ENCODE measurements at places on chromosomes 11 and 22.

- no peak for DNase-seq
Measured at GRCh38 chr22:27239520-27239919, 562.0 kb downstream of the MN1 start.

GRCh38 chr11:87022254-87022653 lies 15.5 kb upstream of the TMEM135 start:
- DNase-seq: no peak

- DNase-seq: no peak
Measured at GRCh38 chr11:65206441-65206841, 24.7 kb downstream of the CAPN1 start.

DNA sequence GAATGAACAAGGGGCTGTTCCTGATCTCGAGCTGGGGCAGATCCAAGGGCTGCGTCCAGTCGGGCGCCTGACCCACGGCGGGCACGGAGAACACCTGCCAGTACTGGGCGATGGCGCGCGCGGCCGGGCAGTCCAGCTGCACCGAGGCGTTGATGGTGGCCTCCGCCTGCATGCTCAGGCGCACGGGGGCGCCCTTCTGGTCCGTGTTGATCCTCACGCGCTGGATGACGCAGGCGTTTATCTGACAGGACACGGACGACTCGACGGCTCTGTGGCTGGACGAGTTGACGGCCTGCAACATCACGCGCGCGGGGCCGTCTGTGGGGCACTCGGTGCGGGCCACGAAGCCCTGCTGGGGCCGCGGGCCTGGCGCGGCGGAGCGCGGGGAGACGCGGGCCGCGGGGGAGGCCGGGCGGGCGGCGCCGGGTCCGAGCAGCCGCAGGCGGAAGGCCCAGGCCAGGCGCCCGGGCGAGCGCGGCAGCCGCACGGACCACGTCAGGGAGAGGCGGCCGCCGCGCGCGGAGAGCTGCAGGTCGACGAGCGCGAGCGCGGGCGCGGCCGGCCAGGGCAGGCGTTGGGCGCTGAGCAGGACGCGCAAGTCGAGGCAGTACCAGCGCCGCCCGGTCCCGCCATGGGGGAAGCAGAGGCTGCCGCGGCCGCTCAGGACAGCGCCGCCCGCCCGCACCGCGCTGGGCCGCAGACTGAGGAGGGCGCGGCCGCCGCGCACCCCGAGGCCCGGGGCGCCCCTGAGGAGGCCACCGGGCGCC lies 511 bp downstream of the PKDREJ start:
- DNase-seq: peak; percentile 74

- no peak for DNase-seq
Measured at GRCh38 chr11:1857064-1857463, 4.2 kb downstream of the LSP1 start.

DNA sequence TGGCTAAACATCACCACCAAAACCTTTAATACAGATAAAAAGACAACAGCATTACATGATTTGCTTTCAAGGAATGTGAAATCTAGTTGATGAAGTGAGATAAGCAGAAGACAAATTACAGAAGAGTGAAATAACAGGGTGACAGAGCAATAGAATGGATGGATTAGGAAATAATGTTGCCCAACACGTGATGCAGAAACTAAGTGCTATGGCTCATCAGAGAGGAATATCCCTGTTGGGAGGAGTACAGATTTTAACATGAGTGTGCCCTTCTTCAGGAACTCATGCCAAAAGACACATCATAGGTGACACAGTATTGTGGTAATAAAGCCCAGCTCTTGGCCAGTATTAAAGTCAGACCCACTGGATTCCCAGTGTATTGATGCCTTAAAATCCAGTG lies 176.6 kb upstream of the RAG2 start:
- DNase-seq: peak; percentile 20

- peak; percentile 84 for DNase-seq
Measured at GRCh38 chr22:27668828-27669797, 132.4 kb downstream of the MN1 start.

DNA sequence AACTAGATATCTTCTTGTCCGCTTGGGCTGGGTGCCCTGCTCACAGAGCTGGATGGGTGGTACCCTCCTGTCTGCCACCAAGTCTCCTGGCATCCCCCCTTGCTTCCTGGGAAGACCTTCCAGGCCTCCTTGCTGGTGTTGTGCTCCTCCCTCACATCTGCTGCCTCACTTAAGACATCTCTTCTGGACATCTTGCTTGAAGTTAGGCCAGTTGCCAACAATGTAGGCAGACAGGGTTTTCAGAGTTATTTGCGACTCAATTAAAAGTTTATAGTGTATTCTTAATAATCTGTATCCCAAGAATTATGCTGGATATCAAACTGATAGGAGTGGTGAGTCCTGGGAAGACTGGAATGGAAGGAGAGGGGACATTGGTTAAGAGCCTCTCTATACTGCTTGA lies 64.0 kb upstream of the TNRC6B start:
- no peak for DNase-seq

GRCh38 chr11:67287355-67288197 lies 1.5 kb upstream of the ANKRD13D start:
- no peak for DNase-seq

GRCh38 chr11:41175304-41175972 lies 284.0 kb downstream of the LRRC4C start:
- no peak for DNase-seq

GRCh38 chr11:74783241-74783871 lies 34.7 kb downstream of the RNF169 start:
- peak; percentile 92 for DNase-seq

GRCh38 chr22:47806894-47807293 lies 1044.4 kb downstream of the TBC1D22A start:
- no peak for DNase-seq

- no peak for DNase-seq
Measured at GRCh38 chr11:123219066-123219690, 24.1 kb upstream of the CLMP start.

DNA sequence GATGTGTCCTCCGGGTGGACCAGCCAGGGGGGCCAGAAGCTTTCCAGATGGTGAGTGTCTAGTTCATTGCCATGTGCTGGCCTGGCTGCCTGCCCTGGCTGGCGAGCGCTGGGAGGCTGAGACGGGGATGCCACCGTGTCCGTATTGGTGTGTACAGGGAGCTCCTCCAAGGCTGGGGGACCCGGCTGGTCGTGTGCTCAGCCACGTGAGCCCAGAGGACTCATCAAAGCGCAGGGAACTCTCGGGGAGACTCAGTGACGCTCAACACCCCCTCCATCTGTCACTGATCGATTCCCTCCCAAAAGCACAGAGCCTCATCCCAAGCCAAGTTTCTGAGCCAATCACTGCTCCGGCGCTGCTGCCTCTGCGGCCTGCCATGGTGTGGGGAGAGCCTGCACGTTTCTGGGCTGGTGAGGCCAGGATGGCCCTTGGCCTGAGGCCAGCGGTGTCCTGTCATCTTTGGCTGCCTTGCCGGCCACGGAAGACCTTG lies 423.7 kb downstream of the SHANK2 start:
- no peak for DNase-seq

GRCh38 chr11:74611369-74611861 lies 19.0 kb downstream of the POLD3 start:
- peak; percentile 84 for DNase-seq

DNA sequence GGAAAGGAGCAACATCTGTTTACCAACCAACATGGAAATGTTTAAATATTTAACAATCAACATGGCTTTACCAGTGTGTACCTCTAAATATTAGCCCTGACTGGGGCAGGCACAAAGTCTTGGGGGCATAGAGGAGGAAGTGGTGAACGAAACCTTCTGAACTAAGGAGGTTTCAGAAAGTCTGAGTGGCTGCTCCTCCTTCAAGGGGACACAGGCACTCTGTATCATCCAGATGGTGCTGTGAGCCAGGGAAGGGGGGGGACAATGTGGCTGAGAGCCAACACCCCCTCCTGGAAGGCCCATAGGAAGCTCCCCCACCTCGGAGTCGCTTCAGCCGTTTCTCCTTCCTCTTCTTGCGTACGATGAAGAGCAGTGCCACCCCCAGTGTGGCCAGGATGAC lies 107.7 kb downstream of the CEP164 start:
- no peak for DNase-seq

All from suppressor macrophage treated with lipopolysaccharide for 4 hours (primary cell).